Stimulated activated CD8-positive, alpha-beta memory T cell treated with anti-CD3 and anti-CD28 coated beads, Interleukin-2, amount 100 ng/mL, for 1 hour (primary cell): ENCODE measurements at places on chromosomes 3 and 15.
A peak's percentile ranks its signal among the peaks of the same experiment; 100 is the strongest.

GRCh38 chr3:111548092-111548491, 6.1 kb downstream of the CD96 start:
- DNase-seq: no peak

DNA sequence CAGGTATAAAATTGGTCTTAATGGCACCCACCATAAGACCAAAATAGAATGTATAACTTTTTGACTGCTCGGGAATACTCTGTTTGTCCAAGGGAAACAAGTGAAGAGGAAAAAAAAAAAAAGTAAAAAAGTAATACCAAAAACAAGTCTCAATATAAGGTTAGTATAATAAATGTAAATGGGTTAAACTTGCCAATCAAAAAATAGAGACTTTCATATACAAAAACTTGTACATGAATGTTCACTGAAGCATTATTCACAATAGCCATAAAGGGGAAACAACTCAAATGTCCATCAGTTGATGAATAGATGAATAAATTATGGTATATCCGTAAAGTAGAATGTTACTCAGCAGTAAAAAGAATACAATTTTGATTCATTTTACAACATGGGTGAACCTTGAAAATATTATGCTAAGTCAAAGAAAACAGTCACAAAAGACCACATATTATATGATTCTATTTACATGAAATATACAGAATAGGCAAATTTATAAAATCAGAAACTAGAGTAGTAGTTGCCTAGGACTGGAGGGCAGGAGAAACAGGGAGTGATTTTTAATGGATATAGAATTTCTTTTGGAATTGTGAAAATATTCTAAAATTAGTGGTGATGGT, 39.6 kb upstream of the FGD5 start:
- DNase-seq: no peak

GRCh38 chr3:80213086-80213485, 445.3 kb upstream of the ROBO1 start:
- DNase-seq: no peak

DNA sequence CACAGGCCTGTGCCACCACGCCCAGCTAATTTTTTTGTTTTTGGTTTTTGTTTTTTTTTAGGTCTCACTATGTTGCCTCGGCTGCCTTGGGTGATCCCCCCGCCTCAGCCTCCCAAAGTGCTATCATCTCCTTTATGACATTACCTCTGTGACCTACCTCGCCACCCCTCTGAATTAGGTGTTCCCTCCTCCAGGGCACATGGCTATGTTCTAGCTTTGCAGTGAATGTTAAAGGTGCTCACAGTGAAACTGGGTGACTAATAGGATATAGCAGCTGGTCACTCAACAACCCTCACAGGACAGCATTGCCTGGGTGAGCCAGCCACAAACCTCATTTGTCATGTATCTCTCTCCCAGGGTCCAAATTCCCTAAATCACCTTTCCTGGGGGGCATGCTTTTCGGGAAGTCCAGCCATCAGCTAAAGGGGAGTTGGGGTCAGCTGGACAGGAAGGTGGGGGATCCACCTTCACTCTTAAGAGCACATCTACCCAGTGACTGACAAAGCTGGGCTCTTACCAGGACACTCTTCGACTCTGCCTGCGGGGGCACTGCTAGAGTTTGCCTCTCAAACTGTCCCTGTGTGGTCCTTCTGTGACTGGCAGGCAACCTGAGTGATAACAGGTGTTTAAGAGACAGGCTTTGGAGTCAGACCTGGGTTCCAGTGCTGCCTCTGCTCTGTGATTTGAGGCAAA, 1.6 kb upstream of the TTLL3 start:
- DNase-seq: peak; percentile 21

DNA sequence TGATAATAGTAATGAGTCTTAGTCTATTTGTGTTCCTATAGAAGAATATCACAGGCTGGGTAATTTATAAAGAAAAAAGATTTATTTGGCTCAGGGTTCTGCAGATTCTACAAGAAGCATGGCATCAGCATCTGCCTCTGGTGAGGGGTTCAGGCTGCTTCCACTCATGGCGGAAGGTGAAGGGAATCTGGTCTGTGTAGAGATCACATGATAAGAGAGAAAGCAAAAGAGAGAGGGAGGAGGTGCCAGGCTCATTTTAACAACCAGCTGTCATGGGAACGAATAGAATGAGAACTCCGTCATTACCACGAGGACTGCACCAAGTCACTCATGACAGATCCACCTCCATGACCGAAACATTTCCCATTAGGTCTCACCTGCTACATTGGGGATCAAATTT, 664.0 kb upstream of the SGO1 start:
- no peak for DNase-seq

GRCh38 chr15:25759421-25759820, 103.7 kb downstream of the ATP10A start:
- DNase-seq: no peak

- no peak for DNase-seq
Observed at GRCh38 chr15:75952525-75952924, 48.8 kb downstream of the FBXO22 start.
